Activated T-helper 2 cell treated with anti-CD3 and anti-CD28 coated beads, Interferon-gamma antibody, Interleukin-2, Interleukin-4, amounts not matched to agents 10 μg/mL and 5 μg/mL and 100 μg/mL, durations not matched to agents 14 hours and 24 hours and 36 hours (primary cell): ENCODE measurements at places on chromosomes 11 and 22. TPM values are rescaled to one million over a fixed set of nuclear protein-coding genes. Genes with fewer than 3 reads are reported as not detected.

- DNase-seq, result no peak
Observed at GRCh38 chr11:107969219-107969618, 39.5 kb upstream of the CUL5 start.

CRYBB3 gene
- 0.21 and 0.23 TPM in 2 replicates for total RNA-seq

GRCh38 chr11:60763692-60764369 lies 7.2 kb downstream of the MS4A15 start:
- no peak for DNase-seq

BBOX1 gene
- total RNA-seq, result not detected in 2 replicates
